ENCODE measurements at places on chromosomes 6 and 20. TPM values are rescaled to one million over a fixed set of nuclear protein-coding genes. Genes with fewer than 3 reads are reported as not detected.

DNA sequence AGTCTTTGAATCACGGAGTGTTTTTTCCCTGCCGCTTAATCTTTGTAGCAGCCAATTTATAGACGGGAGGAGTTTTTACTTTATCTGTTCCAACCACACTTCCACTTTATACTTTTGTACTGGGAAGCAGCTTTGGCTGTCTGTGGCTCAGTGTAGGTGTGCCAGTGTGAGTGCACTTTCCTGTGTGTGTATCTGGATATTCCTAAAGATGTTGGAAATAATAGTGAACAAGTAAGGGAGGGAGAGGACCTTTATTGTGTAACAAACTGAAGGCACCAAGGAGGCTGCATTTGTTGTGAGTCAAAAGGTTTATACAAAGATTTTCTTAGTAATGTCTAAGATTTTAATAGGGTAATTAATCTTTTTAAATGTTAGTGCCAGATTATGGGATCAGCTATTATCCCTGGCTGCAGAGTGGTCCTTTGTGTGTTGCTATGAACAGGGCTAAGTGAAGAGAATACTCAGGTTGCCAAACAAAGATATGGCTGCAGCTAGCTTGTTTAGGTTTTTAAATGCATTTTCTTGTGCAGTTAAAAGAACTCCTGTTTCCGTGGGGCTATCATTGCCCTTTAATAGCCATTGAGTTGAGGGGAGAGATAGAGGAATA is 226.3 kb downstream of the RNF144B start:
- no peak for DNase-seq

GRCh38 chr6:43090559-43090956 is 14.4 kb downstream of the PTK7 start:
- no peak for DNase-seq

- DNase-seq, result no peak
Measured at GRCh38 chr6:219641-220198, 72.6 kb upstream of the DUSP22 start.

GRCh38 chr20:25580711-25581110 is 4.6 kb downstream of the NINL start:
- no peak for DNase-seq

GRCh38 chr20:59564171-59564570 is 40.2 kb upstream of the PHACTR3 start:
- DNase-seq, result no peak

DNA sequence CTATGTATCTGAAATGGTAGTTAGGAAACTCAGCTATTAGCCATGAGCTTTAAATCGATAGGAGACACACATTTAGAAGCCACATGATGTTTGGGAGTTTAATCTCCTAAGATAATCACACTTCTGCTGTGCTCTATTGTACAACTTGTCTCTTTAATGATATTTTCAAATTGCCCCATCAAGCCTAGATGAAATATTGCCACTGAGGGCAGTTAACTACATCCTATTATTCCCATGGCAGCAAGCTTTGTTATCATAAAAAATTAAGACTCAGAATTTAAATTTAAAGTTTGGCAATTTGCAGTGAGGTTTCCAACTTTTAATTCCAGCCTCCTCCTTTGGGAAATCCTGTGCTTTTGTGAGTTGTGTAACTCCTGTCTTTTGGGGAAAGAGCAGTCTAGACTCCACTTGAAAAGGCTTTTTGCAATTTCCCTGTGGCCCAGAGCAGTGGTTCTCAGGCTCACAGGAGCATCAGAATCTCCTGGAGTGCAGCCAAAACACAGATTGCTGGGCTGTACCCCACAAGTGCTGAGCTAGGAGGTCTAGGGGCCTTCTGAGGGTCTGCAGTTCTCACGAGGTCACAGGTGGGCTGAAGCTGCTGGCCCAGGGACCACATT is 792.4 kb downstream of the QKI start:
- DNase-seq, result no peak

- DNase-seq, result no peak
Measured at GRCh38 chr6:30840935-30841643, 43.2 kb upstream of the DDR1 start.

- DNase-seq, result peak; percentile 46
Measured at GRCh38 chr6:139135578-139136545, 982 bp downstream of the HECA start.

DNA sequence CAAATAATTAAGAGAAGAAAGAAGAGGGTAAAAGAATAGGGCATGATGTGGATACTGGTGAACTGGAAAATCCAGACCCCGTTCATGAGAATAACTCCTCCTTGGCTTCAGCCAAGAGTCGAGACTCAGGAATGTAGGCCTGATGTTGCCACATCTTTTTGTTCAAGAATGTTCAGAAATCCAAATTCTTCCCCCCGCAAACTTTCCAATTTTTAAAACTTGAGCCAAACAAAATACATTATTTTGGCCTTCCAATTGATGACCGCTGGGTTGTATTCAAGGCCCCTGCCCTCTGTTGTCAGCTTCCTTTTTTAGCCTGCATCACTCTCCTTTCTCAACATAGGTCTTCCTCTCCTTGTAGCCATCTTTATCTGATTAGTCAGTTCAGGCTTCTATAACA is 106.1 kb downstream of the TNFAIP3 start:
- DNase-seq, result no peak

The DPPA5 gene
- total RNA-seq, result not detected

The SCUBE3 gene
- total RNA-seq, result not detected

The HLA-DPA1 gene
- 62.0 TPM for total RNA-seq

The RSPO3 gene
- not detected for total RNA-seq

The MTFR2 gene
- 2.9 TPM for total RNA-seq

Measured in T-helper 17 cell (primary cell).